ENCODE measurements at places on chromosomes 7 and 10.

GRCh38 chr7:150668472-150668911 is 17.0 kb upstream of the GIMAP2 start:
- no peak for DNase-seq

DNA sequence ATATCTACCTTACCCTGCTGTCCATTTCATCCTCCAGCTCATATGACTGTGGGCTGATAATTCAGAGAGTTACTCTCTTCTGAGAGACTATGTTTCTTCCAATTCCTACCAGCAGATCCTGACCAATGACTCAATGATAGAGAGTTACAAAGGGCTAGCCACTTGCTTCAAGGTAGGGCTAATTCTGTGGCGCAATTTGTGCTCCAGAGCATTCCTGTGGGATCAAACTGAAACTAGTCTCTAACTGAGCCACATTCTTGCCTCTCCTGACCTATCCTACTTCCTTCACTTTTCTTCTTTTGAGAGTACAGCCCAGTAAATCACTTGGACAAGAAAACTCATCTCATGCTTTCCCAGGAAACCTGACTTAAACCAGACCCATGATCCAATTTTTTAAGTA is 17.9 kb upstream of the ASZ1 start:
- DNase-seq: no peak

DNA sequence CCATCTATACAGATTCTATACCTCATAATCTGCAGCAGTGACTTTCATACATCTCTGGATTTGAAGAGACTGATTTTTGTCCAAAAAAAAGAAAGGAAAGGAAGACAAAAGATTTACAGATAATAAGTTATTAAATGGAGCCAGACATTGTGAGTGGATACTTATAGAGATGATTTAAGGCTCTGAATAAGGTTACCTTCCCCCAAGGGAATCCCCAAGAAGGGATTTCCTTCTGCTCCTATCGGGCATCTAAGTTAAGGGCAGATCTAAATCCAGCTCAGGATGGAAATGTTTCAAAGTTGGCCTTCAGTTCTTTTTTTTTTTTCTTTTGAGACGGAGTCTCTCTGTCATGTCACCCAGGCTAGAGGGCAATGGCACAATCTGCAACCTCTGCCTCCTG is 97.6 kb downstream of the ST8SIA6 start:
- no peak for DNase-seq

GRCh38 chr7:44489955-44490350 is 505 bp downstream of the NUDCD3 start:
- DNase-seq: peak; percentile 46

DNA sequence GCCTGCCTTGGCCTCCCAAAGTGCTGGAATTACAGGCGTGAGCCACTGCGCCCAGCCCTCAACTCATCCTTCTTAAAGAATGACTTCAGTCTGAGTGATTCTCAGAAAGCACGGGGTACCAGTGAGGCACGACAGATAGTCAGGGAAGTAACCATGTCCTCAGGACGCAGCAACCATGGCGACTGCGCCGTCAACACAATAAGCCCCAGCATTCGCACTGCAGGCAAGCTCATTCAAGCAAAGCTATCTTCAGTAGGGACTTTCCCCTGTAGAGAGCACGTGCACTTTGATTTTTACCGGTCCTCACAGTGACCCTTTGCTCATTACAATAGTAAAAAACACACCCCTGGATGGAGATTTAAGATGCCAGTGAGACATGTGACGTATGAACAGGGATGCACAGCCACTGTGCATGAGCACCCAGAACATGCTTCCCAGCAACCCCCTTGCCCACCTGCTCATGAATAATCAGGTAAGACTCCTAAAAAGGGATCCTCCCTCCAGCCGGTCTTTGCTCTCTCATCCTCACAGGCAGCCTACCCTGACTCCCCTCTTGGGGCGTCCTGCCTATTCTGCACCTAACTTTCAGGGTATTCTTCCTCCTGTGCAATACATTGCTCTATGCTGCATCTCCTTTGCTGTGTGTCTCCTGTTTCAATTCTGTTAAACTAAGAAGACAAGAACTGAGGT is 9.1 kb downstream of the WDR86 start:
- DNase-seq: peak; percentile 28

DNA sequence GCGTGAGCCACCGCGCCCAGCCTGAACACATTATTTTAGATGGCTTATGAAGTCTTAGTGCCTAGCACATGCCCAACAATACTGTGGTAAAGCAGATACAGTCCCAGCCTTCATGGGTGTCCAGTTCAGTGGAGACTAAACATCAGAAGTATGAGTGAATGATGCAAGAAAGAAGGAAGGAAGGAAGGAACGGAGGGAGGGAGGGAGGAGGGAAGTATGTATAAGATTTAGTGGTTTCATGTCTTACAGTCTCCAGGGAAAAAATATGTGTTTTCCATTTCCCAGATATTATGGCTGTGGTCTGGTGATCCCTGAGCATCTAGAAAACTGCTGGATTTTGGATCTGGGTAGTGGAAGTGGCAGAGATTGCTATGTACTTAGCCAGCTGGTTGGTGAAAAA is 2.9 kb downstream of the AS3MT start:
- no peak for DNase-seq

DNA sequence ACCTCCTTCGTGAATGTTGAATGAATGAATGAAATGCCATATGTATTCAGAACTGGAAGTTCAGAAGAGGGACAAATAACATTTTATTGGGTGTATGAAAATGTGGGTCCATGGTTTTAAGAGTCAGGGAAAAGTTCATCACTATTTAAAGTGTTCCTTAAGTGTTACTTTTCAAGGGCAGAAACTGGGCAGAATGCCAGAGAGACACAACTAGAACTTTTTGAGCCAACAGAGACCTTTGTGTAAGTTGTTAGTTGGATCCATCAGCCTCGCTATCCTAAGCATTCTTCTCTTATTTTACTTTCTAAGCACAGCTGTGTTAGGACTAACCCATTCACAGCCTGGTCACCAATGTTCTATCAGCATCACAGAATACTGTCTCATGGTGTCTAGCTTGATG is 13.6 kb upstream of the TAF3 start:
- no peak for DNase-seq

DNA sequence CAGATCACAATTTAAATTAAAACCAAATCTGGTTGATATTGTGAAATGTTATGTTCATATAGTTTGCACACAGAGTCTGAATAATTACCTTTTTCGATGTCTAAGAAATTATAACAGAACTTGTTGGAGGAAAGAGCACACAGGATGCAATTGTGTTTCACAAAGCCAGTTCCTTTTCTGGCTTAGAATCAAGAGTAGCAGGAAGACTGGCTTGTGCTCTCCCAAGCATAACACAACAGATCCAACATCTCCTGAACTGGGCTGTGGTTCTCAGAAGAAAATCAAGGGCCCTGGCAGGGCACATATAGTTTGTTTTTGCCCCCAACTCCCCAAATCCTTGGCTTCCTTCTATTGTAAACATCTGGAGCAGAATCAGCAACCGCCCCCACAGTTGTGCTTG is 62.7 kb downstream of the LRRC4 start:
- DNase-seq: no peak

GRCh38 chr7:5437348-5437892 is 13.8 kb upstream of the TNRC18 start:
- no peak for DNase-seq

- no peak for DNase-seq
Measured at GRCh38 chr10:92181575-92181974, 109.3 kb downstream of the CPEB3 start.

- DNase-seq: no peak
Measured at GRCh38 chr7:96685353-96685752, 24.3 kb downstream of the SEM1 start.

DNA sequence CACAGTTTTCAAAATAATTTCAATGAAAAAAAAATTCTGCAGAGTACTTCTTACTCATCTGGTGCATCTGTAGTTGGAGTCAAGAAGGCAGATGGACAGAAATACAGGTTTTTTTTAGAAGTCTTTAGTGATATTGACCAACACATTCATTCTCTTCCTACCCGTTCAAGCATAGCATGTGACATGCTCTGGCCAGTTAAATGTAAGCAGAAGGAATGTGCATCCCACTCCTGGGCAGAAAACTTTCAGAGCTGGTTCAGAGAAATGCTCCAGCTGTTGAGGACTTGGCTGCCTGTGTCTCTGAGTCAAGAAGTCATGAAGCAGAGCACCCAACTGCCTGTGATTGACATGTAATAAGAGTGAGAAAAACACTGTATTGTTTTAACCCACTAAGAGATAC is 665.3 kb upstream of the IGFBP3 start:
- DNase-seq: no peak

GRCh38 chr10:72783410-72783833 is 91.5 kb downstream of the MCU start:
- DNase-seq: no peak

GRCh38 chr7:2701832-2702593 is 14.0 kb downstream of the AMZ1 start:
- no peak for DNase-seq

- DNase-seq: peak; percentile 84
Measured at GRCh38 chr10:11685787-11686218, 56.4 kb upstream of the ECHDC3 start.

GRCh38 chr10:119598397-119598796 is 1.6 kb upstream of the TIAL1 start:
- DNase-seq: no peak

DNA sequence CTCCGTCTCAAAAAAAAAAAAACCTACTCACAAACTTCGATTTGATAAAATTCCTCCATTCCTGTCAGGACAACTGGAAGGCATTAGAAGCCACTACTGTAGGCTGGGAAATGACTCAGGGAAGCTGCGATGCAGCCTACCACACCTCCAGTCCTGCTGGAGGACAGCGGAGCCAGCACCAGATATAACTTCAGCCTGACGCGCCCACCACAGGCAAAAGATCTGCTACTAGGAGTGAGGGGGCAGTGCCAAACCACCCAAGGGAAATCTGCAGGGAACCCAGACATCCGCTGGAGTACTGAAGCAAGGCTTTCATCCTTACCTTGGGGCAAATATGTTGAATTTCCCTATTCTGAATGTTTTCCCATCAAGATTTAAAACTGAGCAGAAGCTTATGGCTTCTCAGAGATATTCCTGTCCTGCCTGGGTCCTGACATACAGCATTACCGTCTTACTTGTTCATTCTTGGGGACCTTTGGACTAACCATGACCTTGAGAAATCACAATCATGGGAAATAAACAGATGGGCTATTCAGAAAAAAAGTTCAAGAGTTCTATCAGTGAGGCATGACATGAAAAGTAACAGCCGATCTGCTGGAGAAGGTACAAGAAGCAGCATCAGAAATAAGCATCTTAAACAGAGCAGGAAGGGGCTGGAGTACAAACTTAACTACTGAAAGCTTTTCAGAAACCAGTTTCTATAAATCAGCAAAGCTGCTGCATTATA is 20.4 kb downstream of the BCCIP start:
- DNase-seq: no peak

GRCh38 chr10:93268021-93268420 is 194.3 kb downstream of the CYP26A1 start:
- no peak for DNase-seq

DNA sequence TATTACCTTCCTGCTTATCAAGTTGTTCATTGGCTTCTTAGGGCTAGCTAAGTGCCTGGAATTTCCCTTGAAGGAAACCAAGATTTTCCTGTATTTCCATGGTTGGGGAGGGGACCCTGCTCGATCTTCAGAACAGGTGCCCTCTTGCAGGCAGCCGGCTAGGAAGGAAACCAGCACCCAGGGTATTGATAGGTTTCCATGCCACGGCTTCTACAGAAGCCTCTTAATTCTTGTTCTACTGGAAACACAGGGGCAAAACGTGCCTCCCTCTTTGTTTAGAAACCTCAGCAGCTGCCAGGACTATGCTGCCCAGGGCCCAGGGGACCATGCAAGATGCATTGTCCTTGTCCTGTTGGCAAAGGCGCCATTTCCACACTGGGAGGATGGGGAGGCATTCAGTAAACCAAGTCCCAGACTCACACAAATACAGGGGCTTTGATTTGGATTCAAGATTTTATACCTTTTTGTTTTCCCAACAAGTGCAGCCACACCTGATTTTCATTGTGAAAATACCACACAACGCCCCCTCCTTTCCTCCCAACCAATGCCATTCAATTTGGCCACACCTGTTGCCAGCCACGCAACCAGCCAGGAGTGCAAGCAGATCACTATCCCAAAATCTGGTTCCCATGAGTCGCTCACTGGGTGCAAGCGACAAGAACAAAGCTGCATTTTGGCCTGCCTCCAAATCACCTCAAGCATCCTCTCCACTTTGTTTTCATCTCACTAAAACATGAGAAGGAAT is 29.6 kb downstream of the C10orf71 start:
- DNase-seq: no peak

DNA sequence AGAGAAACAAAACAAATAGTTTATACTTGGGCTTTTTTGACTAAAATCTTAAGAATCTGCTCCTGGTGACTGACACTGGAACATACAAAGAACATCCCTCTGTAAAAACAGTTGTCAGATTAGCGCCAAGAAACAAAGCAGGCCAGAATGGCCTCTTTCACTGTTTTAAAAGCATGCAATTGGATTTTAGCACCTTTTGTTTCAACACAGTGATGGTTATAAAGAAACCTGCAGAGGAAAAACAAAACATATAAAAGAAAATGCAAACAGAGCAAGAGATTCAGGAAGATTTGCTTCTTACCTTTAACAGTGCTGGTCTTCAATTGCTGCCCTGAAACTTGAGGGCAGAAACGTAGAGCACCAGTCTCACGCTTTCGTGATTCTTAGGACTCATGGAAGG is 652.2 kb upstream of the KCND2 start:
- no peak for DNase-seq

GRCh38 chr10:49567810-49568209 is 28.9 kb upstream of the ERCC6 start:
- DNase-seq: no peak

DNA sequence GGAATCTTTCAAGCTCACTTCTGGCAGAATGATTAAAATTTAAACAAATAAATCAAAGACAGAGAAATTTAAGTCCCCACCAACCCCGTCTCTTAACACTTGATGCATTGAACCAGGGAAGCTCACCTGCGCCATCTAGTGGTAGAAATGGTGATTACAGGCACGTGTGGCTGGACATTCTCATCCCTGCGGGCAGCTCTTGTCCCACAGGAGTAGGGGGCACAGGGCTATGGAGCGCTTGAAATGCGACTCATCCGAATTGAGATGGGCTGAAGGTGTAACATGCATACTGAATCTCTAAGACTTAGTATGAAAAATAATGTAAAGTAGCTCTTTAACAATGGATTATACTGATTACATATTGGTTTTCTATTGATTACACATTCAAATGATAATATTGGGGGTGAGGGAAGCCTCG is 24.8 kb upstream of the SLIT1 start:
- DNase-seq: peak; percentile 63

DNA sequence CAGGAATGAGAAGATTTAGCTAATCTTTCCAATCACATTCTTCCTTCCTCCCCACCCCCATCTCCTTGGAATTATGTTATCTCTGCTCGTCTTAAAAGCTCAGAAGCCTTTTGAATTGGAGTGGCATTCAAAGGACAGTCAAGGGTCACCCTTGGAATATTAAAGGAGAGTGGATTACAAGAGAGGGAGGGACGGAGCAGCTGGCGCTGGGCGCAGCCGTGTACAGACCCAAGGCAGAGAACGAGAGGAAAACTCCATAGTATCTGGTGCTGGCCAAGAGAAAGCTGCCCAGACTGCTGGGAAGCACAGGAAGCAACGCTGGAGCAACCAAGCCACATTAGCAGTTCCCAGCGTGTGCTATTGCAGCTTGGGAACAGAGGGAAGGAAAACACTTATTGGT is 95.7 kb downstream of the POU6F2 start:
- DNase-seq: no peak

Data from lower lobe of right lung (tissue), 2 donors.